ENCODE measurements at places on chromosomes 16 and 17.
A peak's percentile ranks its signal among the peaks of the same experiment; 100 is the strongest.

DNA sequence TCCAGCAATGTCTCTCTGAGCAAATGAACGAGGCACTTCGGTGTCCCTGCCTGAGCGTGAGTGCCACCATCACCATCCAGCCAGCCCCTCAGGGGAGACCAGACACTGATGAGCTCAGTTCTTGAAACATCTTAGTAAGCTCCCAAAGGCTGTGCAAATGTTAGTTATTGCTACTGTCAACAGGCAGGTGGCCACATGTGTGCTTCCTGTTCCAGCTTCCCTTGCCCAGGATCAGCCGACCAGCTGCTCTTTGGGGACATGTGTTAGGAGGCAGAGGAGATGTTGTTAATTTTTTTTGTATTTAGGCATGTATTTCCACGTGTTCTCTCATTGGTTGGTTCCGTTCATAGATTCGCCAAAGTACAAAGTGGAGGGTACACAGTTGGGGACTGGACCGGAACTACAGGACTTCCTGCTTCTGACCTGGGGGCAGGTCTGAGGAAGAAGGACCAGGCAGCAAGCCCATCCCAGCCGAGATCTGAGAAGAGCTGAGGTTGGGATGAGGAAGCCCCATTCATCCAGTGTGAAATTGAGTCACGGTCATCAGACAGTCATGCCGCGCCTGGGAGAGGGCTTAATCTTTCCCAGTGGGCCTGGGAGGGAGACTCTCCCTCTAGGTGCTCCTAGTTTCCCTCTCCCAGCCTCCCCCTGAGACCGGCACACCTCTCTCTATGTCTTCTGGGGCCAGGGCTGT lies 3.8 kb downstream of the TTYH2 start:
- peak; percentile 92 for DNase-seq

GRCh38 chr16:10200637-10201586 lies 18.7 kb upstream of the GRIN2A start:
- no peak for DNase-seq

DNA sequence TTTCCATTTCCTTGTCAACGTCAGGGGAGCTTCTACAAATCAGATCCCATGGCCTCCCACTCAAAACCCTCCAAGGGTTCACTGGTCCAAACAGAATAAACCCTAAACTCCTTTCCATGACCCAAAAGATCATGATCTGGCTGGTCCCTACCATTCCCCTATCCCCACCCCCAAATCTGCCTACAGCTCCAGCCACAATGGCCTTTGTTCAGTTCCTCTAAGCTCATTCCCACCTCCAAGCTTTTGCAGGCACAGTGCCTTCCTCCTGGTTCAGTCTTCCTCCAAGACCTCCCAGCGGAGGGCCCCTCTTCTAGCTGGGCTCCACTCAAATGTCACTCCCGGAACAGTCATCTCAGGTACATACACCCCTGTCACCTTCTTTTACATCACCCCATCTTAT lies 2.0 kb downstream of the GPRC5B start:
- DNase-seq = no peak

DNA sequence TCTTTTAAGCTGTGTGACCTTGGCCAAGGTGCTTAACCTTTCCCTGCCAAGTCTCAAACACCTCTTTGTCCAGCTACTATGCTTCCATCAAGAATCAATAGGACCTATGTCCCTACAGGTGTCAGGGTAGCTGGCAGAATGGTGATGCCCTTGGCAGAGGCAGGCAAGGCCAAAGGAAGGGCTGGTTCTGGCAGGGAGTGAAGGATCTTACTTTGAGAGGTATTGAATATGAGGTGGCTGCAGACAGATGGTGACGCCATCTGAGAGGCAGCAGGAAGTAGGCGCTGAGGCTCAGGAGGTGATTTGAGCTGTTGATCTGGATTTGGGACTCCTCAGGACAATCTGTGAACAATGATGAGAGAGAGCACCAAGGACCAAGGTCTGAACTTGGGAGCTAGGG lies 12.5 kb downstream of the ABCC3 start:
- DNase-seq = no peak

- no peak for DNase-seq
Measured at GRCh38 chr17:1126801-1127550, 52.8 kb downstream of the ABR start.

DNA sequence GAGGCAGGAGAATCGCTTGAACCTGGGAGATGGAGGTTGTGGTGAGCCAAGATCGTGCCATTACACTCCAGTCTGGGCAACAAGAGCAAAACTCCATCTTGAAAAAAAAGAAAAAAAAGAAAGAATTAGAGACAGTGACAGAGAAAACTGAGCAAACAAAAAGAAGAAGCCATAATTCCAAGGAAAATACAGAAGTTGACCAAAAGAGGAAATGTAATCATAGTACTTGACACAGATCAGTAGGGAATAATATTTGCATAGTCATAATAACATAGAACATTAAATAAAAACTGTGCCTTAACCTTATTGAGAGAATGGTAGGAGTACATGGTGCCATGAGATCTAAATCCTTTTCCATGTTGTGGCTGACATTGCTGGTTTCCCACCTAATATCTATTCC lies 14.7 kb upstream of the USP31 start:
- no peak for DNase-seq

DNA sequence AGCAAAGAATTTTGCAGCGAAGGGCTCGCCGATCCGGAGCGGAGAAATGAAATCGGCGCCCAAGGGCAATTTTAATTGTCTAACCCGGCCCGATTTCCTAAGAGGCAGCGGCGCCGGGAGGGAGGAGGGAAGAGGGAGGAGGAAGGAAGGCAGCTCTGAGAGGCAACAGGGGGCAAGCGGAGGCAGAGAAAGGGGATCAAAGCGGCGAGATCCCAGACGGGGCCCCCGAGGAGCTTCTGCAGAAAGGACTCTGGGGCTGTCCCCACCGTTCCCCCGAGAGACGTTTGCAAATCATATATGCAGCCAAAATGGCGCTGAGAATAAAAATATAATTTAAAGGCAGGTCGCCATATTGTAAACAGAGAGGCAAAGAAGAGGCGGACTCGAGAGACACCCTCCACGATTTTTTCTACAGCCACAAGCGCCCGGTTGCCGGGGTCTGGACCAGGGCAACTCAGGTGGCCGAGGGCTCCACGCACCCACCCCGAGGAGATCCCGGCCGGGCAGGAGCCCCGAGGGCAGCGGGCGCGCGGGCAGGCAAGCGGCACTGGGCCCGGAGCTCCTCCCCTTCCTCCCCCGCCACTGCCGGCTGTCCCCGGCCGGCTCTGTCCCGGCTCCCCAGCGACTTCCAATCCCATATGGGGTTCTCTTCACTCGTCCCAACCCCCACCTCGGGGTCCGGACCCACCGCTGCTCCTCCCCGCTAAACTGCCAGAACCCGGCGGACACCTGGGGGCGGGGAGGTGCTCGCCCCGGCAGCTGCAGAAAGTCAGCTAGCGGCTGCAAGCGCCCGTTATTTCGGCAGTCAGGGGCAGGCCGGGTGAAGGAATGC lies 1.9 kb downstream of the PHF12 start:
- peak; percentile 54 for DNase-seq

GRCh38 chr16:27991876-27992275 lies 71.6 kb downstream of the GSG1L start:
- no peak for DNase-seq

- DNase-seq = no peak
Measured at GRCh38 chr17:82384730-82385481, 13.3 kb downstream of the UTS2R start.

DNA sequence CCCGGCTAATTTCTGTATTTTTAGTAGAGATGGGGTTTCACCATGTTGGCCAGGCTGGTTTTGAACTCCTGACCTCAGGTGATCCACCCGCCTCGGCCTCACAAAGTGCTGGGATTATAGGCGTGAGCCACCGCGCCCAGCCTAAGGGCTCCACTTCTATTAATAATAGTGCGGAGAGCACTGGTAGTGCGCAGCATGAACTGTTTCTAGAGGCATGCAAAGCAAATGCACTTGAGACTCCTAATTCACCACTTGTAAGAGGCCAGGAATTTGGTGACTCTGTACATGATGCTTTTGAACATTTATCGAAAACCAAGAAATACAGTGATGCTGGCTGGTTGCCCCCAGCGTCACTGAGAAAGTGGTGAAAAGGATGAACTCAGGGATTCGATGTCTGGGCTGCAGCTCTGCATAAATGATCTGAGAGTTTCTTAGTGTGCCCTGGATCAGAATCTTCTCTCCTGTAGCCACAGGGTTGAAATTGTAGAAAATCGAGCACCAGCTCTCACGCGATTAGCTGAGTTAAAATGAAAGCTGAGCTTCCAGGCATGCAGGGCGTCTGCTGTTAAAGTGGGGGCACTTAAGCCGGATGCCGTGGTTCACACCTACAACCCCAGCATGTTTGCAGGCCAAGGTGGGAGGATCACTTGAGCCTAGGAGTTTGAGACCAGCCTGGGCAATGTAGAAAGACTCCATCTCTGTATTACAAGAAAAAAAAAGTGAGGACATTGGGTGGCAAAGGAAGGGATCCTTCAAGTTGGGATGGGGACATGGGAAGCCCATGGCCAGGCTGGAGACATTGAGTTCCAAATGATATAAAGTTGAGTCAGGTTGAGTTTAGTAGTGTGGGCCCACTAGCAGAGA lies 4.8 kb downstream of the RNF213 start:
- DNase-seq = no peak

GRCh38 chr17:82249896-82250581 lies 21.2 kb downstream of the SLC16A3 start:
- DNase-seq = no peak

- peak; percentile 95 for DNase-seq
Measured at GRCh38 chr17:77319211-77320043, 178.7 kb downstream of the SEC14L1 start.

GRCh38 chr16:46650254-46650623 lies 29.1 kb upstream of the SHCBP1 start:
- peak; percentile 77 for DNase-seq

DNA sequence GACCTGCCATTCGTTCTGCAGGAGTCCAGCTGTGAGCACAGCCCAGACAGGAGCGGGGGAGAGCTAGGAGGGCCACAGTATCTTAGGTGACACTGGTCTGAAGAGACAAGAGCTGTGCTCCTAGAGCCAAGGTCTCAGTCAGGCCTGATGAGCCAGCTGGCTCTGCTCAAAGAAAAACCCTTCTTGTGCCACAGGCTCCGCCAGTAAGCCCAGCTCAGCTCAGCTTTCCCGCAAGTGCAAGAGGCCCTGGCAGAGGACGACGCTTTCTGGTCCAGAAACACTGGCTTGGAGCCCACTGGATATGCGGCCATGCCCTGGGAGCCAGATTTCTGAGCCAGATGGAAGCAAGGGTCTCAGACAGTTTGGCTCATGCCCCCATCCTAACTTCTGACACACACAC lies 23.9 kb downstream of the PEMT start:
- no peak for DNase-seq

GRCh38 chr16:81711657-81712319 lies 67.3 kb upstream of the PLCG2 start:
- peak; percentile 66 for DNase-seq

- no peak for DNase-seq
Measured at GRCh38 chr16:10240854-10241613, 58.8 kb upstream of the GRIN2A start.

DNA sequence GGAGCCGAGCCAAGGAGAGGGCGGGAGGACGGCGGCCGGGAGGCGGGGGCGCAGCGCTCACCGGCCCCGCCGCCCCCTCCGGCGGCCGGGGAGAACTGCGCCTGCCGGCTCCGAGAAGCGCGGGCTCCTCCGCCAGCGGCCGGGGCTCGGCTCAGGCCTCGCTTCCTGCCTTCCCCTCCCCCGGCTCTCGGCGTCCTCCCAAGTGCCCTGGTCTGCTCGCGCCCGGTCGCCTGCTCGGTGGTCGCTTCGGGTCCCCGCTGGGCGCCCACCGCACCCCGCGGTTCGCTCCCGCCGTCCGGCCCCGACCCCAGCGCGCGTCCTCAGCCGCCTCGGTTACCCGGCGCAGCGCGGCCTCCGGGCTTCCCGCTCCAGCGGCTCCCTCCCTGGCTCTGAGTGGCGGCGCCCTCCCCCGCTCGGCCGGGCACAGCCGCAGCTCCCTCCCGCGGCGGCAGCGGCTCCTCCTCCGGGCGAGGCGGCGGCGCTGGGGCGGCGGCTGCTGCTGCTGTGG lies 313 bp downstream of the UBTF start:
- peak; percentile 65 for DNase-seq

- DNase-seq = no peak
Measured at GRCh38 chr17:72472106-72472505, 351.3 kb downstream of the SOX9 start.

DNA sequence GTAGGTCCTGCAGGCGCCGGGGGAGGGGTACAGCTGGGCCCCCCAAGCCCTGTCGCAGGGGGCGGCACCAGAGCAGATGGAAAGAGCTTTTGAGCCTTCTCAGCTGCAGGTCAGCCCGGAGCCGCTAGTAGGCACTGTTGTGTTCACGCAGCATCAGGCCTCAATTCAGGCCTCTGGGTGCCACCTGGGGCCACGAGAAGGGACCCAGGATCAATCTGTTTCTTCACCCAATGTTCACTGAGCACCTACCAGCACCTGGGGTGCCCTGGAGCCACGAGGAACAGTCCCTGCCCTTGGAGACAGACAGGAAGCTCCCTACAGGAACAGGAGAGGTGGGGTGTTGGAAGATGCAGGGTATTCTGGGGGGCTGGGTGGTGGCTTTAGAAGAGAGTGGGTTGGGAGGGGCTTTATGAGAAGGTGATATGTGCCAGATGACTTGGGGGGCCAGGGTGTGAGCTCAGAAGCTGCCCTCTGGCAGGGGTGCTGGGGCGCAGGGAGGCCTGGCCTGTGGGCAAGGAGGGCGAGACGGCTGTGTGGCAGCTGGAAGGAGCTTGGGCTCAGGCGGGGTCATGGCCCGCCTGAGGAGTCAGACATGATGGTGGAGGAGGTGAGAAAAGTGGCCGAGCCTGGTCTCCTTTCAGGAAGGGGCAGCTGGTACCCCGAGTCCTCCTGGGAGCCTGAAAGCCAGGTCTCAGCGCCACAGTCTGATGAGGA lies 121.9 kb upstream of the GSE1 start:
- peak; percentile 48 for DNase-seq
